Activated B cell treated with CpG ODN at 0.5 μM for 24 hours (primary cell): ENCODE measurements at places on chromosomes 11 and 22. TPM values are rescaled to one million over a fixed set of nuclear protein-coding genes. Genes with fewer than 3 reads are reported as not detected.

Gene F2
- not detected in 2 replicates for total RNA-seq

- no peak overlapping the region for H3K4me3 ChIP-seq
- no peaks in the 10 kb centered on the region for H3K36me3 ChIP-seq
- peaks cover 5% of the 10 kb centered on the region for H3K4me1 ChIP-seq
- DNase-seq, result no peak
Measured at GRCh38 chr11:16795146-16795545, 56.7 kb downstream of the C11orf58 start.

- H3K27me3 ChIP-seq, result no peaks in the 10 kb centered on the region
- H3K36me3 ChIP-seq, result peaks cover 57% of the 10 kb centered on the region
- peaks cover 15% of the 10 kb centered on the region for H3K4me1 ChIP-seq
- H3K27ac ChIP-seq, result no peak overlapping the region
- H3K4me3 ChIP-seq, result no peak overlapping the region
- no peak for DNase-seq
Measured at GRCh38 chr22:47010211-47010610, 247.8 kb downstream of the TBC1D22A start.

- no peaks in the 10 kb centered on the region for H3K27me3 ChIP-seq
- peaks cover 57% of the 10 kb centered on the region for H3K4me1 ChIP-seq
- peak overlapping the region; percentile 75 for H3K27ac ChIP-seq
Measured at GRCh38 chr11:130180491-130180890, 20.9 kb downstream of the ST14 start.
